ENCODE measurements at places on chromosomes 1 and 21. TPM values are rescaled to one million over a fixed set of nuclear protein-coding genes. Genes with fewer than 3 reads are reported as not detected.

The LRRC38 gene
- total RNA-seq = not detected

The USP1 gene
- total RNA-seq = 59.5 TPM

The MANEAL gene
- 28.9 TPM for total RNA-seq

The PPT1 gene
- 44.8 TPM for total RNA-seq

The ADGRL4 gene
- 1.2 TPM for total RNA-seq

The AVPR1B gene
- total RNA-seq = not detected

The FCRLB gene
- 1.2 TPM for total RNA-seq

The OR2C3 gene
- total RNA-seq = not detected

The NGF gene
- 0.82 TPM for total RNA-seq

The CD1C gene
- total RNA-seq = under 0.01 TPM

The HES2 gene
- total RNA-seq = not detected

The ANGPTL7 gene
- total RNA-seq = 0.41 TPM

The APOBEC4 gene
- total RNA-seq = not detected

The NUP210L gene
- 0.41 TPM for total RNA-seq
